ENCODE measurements at places on chromosomes 4 and X.

DNA sequence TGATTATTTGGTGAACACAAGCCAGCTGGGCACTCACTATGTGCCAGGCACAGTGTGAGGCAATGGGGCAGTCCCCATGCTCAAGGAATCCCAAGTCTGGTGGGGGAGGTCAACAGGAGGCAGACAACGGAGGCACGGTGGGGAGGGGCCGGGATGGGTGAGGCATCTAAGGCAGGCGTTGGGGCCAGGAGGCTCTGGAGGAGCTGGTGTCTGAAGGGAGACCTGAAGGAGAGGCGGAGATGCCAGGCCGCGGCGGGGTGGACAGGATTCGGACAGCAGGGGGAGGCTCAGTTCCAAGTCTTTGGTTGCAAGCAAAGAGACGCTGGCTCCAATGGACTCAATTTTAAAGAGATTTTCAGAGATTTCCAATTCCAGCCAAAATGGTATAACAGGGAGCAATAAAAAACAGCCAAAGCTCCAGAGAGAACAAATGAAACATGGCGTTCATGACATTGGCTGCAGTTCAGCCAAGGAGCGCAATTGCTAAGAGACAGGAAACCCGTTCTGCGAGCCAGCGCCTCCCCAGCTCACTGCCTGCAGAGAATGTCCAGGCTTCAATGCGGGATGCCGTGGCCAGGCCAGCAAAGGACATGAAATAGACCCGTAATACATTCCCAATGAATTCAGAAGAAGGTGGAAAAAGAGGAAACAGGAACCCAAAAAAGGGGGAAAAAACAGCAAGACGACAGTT lies 105.2 kb upstream of the LRPAP1 start:
- no peak for DNase-seq

- DNase-seq = peak; percentile 61
Observed at GRCh38 chr4:169621731-169622492, 1.5 kb downstream of the CLCN3 start.

DNA sequence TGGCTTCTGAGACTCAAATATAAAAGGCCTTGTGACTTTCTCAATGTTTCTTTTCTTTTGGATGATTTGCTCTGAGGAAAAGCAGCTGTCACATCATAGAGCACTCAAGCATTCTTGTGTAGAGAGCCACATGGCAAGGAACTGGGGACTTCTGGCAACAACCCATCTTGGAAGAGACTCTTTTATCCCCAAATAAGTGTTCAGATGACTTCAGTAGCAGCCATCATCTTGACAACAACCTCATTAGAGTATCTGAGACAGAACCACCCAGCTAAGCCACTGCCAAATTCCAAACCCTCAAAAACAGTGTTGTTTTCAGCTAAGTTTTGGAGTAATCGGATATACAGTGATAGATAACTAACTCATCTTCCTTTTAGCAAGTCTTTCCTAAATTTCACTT lies 1431.7 kb upstream of the IGFBP7 start:
- no peak for DNase-seq

DNA sequence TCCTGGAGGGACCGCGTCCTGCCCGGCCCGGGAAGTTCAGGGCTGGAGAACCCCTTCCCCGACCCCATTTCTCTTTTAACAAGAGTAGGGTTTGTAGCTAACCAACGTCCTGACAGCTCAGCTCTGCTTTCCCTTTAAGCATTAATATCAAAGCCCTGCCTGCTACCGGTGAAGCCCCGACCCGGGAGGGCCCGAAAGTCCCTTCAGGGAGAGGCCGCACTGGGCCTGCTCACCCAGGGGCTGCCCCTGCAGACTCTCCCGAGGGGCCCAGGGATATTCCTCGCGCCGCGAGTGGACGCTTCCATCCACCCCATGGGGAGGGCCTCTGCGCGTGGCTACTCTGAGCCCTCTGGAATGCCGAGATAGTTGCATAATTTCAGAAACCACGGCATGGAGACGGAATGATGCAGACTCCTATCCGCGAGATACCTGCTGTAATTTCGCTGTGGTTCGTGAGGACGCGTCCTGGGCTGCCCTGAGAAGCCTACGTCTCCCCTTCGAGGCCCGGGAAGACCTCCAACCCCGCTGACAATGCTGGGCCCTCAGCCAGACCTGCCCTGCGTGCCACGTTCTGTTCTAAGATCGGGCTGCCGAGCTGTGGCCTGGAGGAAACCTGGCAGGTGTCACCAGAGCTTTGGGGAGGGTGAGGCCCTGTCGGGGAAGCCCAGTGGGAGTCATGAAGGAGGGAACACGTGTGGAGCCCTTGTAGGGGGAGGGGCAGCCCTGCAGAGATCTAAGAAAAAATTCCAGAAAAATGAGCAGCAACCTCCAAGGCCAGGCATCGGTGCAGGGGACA lies 999 bp upstream of the CTBP1 start:
- peak; percentile 52 for DNase-seq

GRCh38 chrX:23662187-23662586 lies 5.1 kb upstream of the PRDX4 start:
- DNase-seq = no peak

DNA sequence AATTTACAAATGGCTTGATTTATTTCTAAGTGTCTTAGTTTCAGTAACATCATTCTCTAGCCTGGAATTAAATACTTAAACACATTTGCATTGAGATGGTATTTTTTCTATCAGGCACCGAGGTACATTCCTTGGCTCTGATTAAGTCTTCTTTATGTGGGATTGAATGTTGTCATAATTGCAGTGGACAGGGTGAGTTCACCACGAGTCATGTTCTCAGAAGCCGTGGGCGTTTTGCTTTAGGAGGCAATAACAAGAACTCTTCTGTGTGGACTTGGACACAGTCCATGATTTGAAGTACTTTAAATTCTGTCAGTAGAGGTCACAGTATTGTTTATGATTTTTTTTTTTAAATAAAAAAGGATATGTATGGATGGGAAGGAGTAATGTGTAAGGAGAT lies 57.1 kb upstream of the EFHC2 start:
- no peak for DNase-seq

- DNase-seq = no peak
Observed at GRCh38 chr4:146379744-146380143, 142.0 kb downstream of the SLC10A7 start.

- no peak for DNase-seq
Observed at GRCh38 chr4:133440404-133440803, 291.3 kb downstream of the PCDH10 start.

DNA sequence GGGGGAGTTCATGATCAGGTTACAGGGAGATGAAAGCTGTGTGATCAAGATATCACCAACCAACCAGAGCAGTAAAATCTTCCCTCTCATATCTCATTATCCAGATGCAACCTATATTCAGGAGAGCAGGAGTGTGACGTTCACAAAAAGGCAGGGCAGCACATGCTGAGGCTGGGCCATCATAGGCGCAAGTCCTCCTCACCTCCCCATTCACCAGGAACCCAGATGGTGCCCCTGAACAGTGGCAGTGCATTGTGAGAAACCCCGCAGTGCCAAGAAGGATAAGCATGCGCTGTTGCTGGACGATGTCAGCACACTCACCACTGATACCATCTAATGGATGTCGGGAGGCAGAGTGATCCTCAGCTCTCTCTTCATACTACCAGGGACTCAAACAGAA lies 170.9 kb downstream of the COL25A1 start:
- no peak for DNase-seq

- DNase-seq = no peak
Observed at GRCh38 chr4:55512922-55513571, 33.7 kb downstream of the CLOCK start.

GRCh38 chrX:41559235-41560052 lies 112.3 kb downstream of the NYX start:
- no peak for DNase-seq

DNA sequence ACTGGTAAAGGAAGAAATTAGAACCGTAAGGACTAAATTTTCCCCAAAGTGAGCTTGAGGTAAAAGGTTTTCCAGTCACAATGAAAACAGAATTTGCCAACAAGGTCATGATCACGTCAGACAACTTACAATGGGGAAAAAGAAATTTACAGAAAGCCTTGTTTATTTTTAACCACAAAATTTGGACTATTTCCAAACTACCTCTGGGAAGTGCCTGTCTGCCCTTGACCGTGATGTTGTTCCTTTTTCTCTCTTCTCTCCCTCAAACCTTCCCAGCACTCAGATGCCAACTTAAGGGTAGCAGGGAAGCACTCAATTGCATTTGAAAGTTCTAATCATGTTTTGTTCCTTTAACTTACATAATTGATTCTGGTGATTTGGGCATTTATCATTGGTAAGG lies 32.5 kb downstream of the MEPE start:
- no peak for DNase-seq

GRCh38 chr4:27272217-27272616 lies 411.6 kb downstream of the STIM2 start:
- no peak for DNase-seq

DNA sequence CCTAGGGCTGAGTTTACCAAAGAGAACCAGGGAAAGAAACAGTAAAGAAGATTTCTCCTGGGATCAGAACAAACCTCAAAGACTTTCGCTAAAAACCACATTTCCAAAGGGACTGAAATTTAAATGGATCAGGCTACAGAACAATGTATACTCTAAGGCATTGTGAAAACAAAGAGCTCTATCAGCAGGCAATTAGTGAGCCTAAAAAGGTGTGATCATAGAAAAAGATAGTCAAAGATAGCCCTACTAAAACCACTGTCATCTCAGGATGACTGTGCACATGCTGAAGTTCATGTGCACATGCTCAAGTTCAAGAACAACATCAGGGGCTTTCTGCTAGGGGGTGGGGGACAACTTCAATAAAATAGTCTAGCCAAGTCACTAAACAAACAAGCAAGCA lies 12.9 kb upstream of the SMIM10L2A start:
- DNase-seq = no peak

GRCh38 chr4:102352781-102353180 lies 7.5 kb upstream of the SLC39A8 start:
- DNase-seq = no peak

- no peak for DNase-seq
Observed at GRCh38 chr4:109755656-109756055, 25.8 kb upstream of the PLA2G12A start.

DNA sequence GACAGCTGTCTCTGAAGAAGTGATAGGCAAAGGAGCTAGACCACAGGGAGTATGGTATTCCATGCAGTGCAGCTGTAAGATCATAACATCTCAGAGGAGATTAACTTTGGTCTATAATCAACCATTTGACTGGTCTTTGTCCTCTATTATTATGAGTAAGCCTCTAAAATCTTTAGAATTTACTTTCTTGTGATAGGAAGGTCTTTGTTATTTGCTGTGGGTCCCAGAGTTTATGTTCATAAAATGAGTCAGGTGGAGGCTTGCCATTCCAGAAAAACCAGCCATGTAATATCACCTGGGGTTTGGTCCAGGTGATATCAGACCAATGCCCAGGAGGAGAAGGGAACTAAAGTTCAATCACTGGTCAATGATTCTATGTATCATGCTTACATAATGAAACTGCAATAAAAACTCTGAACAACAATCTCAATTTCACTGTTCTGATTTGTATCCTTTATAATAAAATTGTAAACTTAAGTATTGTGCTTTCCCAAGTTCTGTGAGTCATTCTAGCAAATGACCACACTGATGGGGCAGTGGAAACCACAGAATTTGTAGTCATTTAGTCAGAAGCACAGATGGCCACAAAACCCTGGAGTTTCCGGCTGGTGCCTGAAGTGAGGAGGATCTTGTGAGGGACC lies 239.6 kb upstream of the TRAM1L1 start:
- DNase-seq = no peak

DNA sequence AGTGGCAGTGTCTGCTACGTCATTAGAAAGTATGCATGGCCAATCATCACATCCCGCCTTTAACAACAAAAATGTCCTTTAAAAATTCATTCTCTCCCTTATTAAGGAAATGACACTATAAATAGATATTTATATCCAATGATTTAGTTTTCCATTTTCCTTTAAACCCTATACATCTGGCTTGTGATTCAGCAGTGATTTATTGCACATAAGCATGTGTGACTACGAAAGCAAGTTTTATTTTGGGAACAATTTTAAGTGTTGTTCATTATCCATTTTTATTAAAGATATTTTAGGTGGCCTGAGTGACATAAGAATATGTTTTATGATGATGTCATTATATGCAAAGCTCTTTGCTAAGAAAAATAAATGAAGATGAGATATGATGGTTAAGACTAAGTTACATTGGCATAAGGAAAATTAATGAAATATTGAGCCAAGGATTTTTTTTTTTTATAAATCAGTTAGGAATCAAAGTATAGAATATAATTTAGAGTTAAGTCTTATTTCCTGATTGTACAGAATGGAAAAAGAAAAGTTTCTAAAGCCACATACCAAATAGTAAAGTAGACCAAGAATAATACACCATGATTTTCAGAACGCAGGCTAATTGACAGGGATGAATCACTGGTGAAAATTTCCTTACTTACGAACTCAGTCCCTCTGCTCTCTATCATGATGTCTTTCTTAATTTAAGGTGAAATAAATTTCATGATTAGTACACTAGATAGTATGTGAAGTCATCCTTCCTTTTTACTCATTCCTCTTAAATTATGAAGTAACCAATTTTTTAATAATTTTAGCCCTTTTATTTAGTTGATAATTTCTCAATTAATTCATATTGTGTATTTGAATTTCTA lies 822.4 kb downstream of the FAT4 start:
- DNase-seq = no peak

DNA sequence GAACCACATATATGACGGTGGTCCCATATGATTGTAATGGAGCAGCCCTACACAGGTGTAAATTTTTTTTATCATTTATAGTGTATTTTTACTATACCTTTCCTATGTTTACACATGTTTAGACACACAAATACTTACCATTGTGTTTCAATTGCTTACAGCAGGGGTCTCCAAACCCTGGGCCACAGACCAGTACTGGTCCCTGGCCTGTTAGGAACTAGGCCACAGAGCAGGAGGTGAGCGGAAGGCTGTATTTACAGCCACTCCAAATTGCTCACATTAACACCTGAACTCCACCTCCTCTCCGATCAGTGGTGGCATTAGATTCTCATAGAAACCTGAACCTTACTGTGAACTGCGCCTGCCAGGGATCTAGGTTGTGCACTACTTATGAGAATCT lies 201.8 kb upstream of the NDST4 start:
- DNase-seq = no peak

GRCh38 chr4:94534401-94535312 lies 82.9 kb downstream of the PDLIM5 start:
- DNase-seq = no peak

DNA sequence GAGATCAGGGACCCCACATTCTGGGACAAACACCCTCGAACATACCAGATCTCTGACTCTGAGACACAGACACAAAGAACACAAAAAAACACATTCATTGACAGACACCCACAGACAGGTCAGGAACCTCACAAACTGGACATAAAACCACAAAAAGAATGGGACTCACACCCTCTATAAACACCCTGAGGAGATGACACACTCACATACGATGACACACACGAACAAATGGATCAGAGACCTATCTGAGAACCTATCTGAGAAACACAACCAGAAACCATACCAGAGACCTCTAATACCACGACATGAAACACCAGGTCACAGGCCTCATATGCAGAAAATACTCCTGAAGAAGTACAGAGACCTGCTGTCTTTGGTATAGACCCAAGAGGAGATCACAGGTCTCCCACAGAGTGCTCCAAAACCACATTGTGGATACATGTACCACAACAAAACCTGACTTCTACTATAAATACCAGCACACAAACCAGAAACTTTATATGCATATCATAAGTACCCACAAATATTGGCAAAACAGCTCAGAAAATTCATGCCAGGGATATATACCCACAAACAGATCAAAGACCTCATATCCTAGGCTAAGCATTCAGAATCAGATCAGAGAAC lies 19.5 kb downstream of the SUV39H1 start:
- DNase-seq = no peak

- no peak for DNase-seq
Observed at GRCh38 chrX:36861601-36862000, 146.6 kb upstream of the FAM47C start.

GRCh38 chr4:152188801-152189200 lies 347.1 kb downstream of the FBXW7 start:
- DNase-seq = no peak
